Keratinocyte (primary cell): ENCODE measurements at places on chromosomes 16 and 17.

DNA sequence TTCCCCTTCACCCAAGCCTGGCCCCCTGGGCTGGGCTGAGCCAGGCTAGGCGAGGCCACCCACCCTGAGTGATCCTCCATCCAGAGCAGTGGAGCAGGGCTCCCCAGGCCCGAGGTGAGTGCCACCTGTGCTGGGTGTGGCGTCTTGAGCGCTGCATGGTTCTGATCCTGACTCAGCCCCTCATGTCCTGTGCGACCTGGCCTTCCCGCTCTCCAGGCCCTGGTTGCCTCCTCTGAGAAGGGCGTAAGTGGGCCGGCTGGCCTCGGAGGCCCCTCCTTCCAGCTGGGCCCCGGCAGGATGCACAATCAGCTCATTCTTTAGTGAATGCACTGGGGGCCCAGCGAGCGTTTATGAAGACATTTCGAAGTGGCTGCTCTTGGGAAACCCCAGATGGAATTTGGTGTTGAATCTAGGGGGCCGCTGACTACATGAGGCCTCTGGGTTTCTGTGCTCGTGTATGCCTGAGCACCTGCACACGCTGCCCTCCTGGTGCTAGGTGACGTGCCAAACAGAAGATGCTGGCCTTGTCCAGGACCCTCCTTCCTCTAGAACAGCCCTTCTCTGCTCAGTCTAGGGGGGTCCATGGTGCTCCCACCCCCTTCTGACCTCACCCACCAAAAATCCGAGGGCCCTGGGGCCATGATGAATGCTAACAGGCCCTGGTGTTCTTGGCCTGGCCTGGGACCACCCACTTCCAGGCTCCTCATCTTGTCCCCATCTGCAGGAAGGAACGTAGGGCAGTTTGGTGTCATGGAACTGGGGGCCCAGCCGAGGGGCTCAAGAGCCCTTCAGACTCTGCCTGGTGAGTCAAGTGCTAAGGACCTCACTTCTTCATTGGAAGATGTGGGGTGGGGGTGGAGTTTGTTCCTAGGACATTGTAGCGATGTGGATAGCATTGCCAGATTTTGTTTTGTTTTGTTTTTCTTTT is 3.6 kb upstream of the TMEM92 start:
- DNase-seq, result no peak

DNA sequence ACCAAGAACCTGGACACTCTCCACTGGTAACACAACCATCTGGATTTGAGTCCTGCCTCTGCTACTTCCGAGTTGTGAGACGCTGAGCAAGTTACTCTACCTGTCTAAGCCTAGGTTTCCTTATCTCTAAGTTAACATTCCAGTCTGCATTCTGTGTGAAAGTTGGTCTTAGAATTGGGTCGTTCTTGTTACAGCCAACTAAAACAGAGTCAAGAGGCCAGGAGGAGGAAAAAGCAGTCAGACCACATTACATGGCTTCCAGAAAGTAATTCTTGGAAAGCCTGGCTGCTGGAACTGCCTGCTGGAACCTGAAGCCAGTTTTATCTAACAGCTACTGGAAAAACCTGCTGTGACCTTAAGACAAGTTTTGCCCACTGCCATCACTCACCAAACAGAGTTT is 38.4 kb upstream of the XYLT1 start:
- DNase-seq, result no peak

DNA sequence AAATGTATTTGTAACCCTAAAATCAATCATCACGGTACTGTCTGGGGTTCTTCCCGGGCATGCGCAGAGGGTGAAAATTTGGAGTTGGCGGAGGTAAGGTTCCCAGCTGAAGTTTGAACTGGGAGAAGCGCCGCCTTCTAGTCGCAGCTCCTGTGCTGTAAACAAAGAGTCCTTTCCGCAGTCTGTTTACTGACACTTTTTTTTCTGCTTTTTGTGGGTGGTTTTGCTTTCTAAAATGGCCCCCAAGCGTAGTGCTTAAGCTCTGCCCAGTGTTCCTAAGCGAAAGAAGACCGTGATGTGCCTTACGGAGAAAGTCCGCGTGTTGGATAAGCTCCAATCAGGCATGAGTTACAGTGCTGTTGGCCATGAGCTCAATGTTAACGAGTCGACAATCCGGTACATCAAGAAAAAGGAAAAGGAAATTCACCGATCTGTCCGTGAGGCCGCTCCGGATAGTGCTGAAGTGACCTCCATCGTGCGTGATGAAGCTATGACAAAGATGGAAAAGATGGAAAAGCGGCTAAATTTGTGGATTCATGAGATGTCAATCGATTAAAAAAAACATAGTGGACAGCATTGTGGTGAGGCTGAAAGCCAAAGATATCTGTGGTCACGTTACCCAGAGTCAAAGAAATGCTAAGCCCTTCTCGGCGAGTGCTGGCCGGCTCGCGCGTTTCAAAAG is 570 bp upstream of the CFDP1 start:
- peak; percentile 36 for DNase-seq

DNA sequence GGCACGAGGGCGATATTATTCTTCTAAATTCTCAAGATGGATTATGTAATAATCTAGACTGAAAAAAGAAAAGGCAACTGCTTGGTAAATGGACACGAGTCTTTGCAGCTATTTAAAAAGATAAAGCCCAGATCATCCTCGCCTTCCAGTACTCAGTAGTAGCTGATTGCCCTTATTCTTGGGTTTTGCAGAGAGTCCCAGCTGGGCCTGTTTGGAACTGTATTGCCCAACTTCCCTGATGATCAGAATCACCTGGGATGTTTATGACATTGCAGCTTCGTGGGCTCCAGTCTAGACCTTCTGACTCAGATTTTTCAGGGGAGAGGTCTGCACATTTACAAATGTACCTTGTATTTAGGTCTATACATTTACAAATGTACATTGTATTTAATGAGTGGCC is 213.5 kb downstream of the RAB11FIP4 start:
- no peak for DNase-seq

GRCh38 chr17:79155701-79156100 is 81.1 kb downstream of the ENGASE start:
- DNase-seq, result no peak

GRCh38 chr17:44386182-44386525 is 3.3 kb downstream of the ITGA2B start:
- no peak for DNase-seq

GRCh38 chr17:58694302-58694701 is 1.9 kb downstream of the RAD51C start:
- DNase-seq, result no peak

DNA sequence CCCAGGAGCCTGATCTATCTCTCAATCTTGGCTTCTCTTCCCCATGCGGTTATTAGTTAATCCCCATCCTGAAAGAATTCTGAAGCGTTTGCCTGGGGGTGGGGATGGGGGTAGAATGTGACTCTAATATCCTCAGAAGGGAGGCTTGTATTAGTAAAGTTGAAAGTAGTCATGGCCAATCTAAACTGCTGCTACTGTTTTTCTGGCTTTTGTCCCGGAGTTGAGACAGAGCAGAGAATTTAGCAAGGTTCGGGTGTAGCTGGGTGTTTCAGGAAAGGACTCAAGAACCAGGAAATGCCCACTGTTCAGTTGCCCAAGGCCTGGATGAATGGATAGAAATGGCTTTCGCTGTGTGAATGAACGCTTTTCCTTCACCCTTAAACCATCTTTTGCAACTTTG is 17.6 kb upstream of the ITGAM start:
- no peak for DNase-seq

DNA sequence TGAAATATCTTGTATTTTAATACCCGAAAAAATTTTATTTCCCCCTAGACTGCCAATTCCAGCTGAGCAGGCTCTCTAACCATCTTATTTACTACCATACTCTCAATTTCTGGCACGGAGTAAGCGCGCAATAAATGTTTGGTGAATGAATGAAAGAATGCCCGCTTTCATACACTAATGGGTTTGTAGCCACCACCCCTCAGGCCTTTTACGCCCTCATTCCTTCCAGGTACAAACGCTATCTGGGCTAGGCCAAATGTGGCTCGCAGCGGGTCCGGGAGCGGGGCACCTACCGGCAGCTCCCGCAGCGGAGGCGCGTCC is 536 bp upstream of the PLD2 start:
- no peak for DNase-seq

DNA sequence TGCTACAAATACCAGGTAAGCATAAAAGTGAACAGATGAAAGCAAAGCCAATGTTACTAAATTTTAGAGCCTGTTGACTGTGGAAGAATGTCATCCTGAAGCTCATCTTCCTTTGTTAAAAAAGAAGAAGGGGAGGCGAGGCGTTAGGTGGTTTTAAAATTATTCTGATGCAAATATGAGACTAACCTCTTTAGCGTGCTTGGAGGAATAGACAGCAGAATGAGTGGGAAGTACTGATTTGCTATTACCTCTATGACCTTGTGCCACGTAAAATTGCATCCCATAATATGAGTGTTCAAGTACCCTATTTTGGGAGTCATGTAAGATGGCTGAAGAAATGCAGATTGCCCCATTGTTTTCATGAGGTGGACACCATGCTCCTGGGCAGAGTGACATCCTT is 95.7 kb downstream of the ELAC2 start:
- DNase-seq, result no peak

DNA sequence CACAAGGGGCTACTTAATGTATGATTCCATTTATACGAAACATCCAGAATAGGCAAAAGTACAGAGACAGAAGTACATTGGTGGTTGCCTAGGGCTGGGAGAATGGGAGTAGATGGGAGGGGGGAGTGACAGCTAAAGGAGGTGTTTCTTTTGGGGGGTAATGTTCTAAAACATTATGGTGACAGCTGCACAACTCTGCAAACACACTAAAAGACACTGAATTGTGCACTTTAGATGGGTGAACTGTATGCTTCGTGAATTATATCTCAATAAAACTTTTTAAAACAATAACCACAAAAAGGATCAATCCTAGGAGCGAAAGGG is 661 bp downstream of the LYRM9 start:
- no peak for DNase-seq

GRCh38 chr17:49217651-49218413 is 7.3 kb downstream of the ABI3 start:
- no peak for DNase-seq

DNA sequence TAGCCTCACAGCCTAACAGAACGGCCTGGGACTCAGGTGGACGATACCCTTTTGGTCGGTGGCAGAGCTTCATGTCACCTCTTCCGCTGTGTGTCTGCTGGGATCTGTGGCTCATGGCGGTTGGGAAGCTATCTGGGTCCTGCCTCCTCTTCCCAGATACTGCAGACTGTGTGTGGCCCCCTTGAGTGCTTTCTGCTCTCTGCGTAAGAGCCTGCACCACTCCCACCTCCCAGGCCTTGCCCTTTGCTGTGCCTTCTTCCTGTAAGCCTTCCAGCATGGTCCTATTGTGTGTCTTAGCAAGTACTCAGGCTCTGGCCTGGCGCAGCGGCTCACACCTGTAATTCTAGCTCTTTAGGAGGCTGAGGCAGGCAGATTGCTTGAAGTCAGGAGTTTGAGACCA is 17.5 kb upstream of the ADCY7 start:
- DNase-seq, result no peak

- DNase-seq, result no peak
These were observed 5.5 kb downstream of the KRT40 start for GRCh38 chr17:40978575-40979151.

DNA sequence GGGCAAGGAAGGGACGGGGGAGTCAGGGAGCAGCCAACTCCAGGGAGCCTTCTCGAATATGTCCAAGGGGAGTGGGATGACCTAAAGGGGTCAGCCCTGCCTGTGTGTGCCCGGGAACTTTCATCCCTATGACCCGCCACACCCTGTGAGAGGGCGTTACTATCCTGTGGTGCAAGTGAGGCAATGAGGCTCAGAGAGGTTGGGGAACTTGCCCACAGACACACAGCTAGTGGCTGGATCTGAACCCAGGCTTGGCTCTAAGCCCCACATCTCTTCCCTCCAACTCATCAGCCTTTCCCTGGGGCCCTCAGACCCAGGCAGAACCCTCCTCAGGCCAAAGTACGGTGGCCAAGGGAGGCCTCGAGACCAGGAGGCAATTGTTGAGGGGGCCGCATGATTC is 23.2 kb downstream of the JUP start:
- no peak for DNase-seq

DNA sequence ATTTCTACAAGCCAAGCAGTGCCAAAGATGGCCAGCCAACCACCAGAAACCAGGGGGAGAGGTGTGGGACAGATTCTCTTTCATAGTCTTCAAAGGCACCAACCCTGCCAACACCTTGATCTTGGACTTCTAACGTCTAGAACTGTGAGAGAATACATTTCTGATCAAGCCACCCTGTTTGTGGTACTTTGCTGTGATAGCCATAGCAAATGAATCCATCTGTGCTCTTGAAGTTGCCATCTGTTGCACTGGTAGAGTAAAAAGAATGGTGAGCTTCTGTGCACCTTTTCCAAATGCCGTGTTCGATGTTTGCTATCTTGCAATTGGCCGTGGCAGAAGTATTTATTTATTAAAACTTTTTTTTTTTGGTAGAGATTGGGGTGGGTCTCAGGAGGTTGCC is 16.7 kb upstream of the ADGRG1 start:
- DNase-seq, result no peak

DNA sequence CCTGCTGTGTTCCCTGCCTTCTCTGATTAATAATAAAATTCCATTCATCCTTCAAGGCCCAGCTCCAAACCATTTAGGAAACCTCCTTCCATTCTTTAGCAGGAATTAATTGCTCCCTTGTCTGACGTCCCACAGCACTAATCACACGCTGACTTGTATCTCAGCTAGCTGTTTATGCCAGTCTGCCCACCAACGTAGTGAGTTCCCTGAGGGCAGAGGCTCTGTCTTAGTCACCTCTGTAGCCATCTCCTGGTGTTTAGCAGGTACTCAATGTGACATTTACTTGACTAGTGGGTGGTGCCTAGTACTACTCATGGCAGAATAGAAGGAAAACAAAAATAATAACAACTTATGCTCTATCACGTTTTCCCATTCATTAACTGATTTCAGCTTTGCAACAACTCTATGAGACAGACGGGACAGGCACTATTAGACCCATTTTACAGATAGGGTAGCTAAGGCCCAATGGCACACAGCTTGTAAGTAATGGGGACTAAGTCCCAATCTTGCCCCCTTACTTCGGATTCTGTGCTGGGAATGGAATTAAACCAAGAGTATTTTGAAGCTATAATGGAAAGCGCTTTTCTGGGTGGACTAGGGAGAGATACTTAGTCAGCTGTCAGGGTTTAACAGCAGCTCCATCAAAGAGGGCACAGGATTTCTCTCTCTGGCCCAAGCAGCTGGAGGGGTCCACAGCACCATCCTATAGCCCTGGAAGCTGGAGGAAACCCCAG is 931 bp upstream of the WIPF2 start:
- no peak for DNase-seq

- DNase-seq, result no peak
These were observed 25.7 kb upstream of the SLC39A11 start for GRCh38 chr17:73118139-73118538.

DNA sequence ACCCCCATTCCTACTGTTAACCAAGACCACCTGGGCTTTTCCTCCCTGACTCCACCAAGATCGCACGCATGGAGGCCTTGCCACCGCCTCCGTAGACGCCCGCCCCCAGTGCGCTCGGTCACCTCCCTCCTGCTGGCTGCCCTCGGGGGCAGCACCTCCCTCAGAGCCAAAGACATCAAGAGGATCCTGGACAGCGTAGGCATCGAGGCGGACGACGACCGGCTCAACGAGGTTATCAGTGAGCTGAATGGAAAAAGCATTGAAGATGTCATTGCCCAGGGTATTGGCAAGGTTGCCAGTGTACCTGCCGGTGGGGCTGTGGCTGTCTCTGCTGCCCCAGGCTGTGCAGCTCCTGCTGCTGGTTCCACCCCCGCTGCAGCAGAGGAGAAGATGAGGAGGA is 1.2 kb downstream of the EFCAB3 start:
- DNase-seq, result no peak
